ENCODE measurements at places on chromosomes 6 and 20.

- DNase-seq = no peak
Observed at GRCh38 chr20:634148-634925, 18.7 kb downstream of the SRXN1 start.

DNA sequence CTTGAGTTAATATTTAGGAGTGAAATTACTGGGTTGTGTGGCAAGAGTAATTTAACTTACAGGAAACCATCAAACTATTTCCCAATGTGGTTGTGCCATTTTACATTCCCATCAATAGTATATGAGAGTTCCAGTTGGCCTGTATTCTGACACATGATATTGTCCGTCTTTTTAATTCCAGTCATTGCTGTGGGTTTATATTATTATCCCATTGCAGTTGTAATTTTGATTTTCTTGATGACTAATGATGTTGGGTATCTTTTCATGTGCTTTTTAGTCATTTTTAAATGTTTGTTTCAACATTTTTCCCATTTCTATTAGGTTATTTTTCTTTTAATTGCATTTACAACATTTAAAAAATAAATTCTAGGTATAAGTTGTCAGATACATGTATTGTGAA lies 614.0 kb downstream of the UTRN start:
- DNase-seq = no peak

DNA sequence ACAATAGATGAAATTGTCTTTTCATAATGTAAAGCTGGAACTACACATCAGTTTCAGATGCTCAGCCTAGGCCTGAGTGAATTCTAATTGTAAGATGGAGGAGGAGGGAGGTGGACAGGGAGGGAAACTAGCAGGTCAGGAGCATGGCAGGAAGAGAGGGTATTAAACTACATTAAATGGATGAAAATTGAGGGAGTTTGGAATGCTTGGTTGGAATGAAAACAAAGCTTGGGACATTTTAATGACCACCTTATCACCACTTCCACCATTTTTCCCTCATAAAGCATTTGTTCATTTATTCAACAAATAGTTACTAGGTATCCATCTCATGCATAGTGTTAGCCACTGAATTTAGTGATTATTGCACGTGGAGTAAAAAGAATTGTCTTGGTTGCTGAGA lies 65.0 kb downstream of the KIZ start:
- no peak for DNase-seq

GRCh38 chr20:32702706-32703425 lies 29.1 kb upstream of the C20orf203 start:
- no peak for DNase-seq

DNA sequence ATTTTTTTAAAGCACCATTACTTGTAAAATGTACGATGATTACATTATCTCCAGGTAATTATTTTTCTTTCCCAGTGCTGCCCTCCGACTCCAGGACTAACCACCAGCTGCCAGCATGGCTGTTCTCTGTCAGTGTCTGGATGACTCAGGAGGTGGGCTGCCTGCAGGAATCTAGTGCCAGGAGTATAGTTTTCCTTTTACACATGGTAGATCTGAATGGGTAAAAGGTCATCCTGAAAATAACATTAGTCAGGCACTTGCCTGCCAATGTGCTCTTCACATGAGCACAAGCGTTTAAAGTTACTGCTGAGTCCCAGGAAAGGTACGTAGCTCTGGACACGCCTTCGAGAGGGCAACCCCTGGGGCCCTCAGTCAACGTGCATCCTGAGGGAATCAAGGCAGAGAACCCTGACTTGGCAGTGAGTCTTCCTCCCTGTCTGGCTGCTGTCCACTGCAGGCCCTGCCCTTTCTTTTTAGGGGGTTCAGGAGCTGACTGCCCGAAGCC lies 2.4 kb downstream of the DYNLT1 start:
- DNase-seq = no peak
